ENCODE measurements at places on chromosomes 7 and 10.

DNA sequence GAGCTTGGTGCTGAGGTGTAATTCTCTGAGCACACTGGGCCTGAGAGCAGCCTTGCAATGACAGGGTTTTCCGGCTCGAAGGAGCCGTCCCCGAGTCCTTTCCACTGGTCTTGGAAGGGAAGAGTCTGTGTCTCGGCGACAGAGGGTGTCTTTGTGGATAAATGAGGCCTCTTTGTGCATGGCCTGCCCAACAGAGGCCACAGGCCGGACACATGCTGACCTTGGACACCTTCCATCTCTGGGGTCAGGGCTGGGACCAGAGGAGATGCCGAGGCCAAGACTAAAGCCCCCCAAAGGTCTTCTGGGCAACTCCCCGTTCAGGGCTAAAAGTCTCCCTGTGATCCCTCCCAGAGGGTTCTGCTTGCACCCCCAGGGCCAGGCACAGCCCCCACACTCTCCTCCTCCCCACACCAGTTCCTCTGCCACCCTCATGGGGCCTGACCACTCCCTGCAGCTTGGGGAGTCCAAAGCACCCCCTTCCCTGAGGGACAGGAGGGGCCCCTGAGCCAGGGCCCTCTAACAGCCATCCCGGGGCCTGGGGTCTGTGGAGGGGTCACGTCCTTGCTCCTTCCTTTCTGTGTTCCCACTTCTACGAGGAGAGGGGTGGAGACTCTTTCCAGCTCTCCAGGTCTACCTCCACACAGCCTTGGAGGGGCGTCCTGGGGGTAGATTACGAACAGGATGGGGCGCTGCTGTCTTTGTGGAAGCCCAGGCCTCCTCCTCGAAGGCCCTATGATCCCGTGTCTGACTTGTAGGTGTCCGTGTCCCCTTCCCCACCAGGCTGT lies 130.6 kb upstream of the FAM20C start:
- DNase-seq: no peak

GRCh38 chr10:99431190-99431760 lies 851 bp upstream of the GOT1 start:
- DNase-seq: peak; percentile 47

DNA sequence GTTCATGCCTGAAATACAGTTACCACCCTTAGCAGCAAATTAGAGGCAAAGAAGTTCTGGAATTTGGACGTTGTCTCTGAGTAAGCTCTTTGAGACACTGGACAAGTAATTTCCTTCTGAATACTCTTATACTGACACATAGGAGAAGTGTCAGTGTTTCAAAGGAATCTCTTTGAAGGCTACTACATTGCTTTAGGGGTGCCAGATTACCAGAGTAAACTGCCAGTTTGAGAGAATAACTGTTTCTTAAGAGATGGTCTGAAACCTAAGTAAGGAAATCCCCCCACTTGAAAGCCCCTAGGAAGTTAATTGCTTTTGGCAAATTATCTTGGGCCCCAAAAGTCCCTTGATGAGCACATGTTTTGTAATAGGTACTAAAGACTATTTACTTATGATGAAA lies 3.4 kb downstream of the FAS start:
- DNase-seq: no peak

- DNase-seq: no peak
Observed at GRCh38 chr7:71473366-71473967, 341.5 kb downstream of the GALNT17 start.

GRCh38 chr10:64090865-64091264 lies 569.7 kb downstream of the REEP3 start:
- DNase-seq: no peak

DNA sequence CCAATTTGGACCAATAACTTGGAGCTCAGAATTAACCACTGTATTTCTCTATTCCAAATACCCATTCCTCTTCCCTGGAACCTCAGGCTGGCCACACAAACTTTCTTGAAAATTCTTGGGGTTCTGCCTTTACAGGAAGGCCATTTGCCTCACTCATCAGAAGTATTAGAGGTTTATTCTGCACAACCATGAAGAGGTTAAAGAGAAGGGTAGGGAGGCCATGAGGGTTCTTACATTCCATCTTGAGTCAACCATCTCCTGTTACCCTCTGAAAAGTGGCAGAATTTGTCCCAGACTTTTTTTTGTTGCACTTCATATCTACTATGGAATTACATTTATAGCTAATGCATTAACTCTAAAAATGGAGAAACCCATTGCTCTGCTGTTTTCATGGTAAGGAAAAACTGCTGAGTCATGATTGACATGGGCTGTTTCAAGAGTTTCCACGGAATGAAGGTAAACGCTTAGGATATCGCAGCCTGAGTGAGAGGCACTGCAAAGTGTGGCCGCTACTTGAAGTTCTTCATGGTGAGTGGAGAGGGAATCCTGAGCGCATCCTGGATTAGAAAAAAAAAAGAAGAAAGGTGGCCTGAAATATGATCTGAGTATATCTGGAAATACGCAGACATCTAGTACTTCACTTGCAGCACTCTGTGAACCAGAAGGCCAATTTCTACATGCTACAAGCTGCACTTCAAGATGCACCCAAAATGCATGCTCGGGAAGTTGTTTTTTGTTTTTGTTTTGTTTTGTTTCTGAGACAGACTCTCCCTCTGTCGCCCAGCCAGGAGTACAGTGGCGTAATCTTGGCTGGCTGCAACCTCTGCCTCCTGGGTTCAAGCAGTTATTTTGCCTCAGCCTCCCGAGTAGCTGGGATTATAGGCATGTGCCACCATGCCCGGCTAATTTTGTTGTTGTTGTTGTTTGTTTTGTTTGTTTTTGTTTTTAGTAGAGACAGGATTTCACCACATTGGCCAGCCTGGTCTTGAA lies 83.7 kb downstream of the KIAA1217 start:
- no peak for DNase-seq

- no peak for DNase-seq
Observed at GRCh38 chr7:77935652-77936348, 137.2 kb downstream of the PHTF2 start.

- DNase-seq: peak; percentile 84
Observed at GRCh38 chr10:122648599-122649428, 50.8 kb downstream of the C10orf120 start.

- peak; percentile 35 for DNase-seq
Observed at GRCh38 chr10:73117976-73118743, 7.9 kb downstream of the NUDT13 start.

GRCh38 chr7:83832009-83832408 lies 183.1 kb upstream of the SEMA3E start:
- DNase-seq: no peak

- DNase-seq: no peak
Observed at GRCh38 chr7:112485766-112486165, 5.0 kb downstream of the LSMEM1 start.

GRCh38 chr7:35185908-35186731 lies 67.8 kb downstream of the TBX20 start:
- DNase-seq: peak; percentile 37

- peak; percentile 28 for DNase-seq
Observed at GRCh38 chr10:47025540-47026300, 114.5 kb downstream of the PTPN20 start.

DNA sequence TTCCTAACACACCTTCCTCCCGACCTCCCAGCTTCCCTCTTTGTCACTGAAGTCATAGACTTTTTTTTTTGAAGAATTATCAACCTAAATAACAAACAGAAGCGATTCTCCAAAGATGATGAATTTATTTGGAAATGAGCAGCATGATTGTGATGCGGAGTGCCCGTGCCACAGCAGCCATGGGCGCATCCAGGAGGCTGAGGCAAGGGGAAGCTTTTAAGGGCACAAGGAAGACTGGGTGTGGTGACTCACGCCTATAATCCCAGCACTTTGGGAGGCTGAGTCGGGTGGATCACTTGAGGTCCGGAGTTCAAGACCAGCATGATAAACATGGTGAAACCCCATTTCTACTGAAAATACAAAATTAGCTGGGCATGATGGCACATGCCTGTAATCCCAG lies 16.2 kb upstream of the GIMAP8 start:
- DNase-seq: no peak

GRCh38 chr10:36195364-36195763 lies 553.3 kb upstream of the FZD8 start:
- no peak for DNase-seq

DNA sequence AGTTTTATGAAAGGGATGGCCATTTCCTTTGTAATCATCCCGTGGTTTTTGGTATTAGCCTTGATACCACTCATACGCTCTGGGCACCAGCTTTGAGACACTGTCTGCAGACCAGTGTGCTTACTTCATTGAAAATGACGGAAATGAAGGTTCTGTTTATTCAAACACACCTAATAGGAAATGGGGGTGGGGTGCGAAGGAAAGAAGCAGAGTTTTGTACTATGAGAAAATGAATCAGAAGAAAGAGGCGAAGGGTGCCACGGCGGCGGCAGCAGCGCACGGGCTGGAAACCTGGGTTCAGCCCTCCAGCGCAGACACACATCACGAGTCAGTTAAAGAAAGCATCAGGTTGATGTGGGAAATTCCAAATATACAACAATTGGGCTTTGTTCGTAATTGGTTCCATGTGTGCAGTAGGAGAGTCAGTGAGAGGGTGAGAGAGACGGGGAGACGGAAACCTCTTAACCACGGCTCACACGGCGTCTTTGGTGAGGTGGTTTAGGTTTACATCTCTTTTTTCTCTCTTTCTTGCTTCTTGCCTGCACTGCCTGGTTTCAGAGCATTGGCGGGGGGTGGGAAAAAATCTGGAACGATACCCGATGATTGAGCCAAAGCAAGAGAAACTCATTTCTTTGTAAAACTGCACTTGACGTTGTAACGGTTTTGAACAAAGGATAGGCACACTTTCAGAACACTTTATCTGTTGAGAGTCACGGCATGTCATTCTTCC lies 321.2 kb downstream of the FRMD4A start:
- DNase-seq: no peak

DNA sequence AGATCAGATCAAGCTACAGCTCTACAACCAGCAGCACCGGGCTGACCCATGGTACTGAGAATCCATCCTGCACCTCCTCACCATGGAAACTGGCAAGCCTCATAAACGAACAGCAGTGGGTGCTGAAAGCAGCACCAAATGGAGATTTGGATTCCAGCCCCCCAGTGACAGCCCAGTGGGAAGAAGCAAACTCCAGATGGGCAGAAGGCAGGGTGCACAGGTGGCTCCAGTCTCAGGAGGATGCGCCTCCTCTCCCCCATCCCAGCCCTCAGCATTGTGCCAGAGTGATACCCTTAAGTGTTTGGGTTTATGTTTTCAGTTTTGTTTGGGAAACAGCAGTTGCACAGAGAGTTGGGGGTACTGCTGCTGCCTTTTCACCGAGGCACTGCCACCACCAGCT lies 20.6 kb upstream of the SMO start:
- DNase-seq: no peak

GRCh38 chr7:48497521-48497920 lies 326.3 kb downstream of the ABCA13 start:
- DNase-seq: no peak

DNA sequence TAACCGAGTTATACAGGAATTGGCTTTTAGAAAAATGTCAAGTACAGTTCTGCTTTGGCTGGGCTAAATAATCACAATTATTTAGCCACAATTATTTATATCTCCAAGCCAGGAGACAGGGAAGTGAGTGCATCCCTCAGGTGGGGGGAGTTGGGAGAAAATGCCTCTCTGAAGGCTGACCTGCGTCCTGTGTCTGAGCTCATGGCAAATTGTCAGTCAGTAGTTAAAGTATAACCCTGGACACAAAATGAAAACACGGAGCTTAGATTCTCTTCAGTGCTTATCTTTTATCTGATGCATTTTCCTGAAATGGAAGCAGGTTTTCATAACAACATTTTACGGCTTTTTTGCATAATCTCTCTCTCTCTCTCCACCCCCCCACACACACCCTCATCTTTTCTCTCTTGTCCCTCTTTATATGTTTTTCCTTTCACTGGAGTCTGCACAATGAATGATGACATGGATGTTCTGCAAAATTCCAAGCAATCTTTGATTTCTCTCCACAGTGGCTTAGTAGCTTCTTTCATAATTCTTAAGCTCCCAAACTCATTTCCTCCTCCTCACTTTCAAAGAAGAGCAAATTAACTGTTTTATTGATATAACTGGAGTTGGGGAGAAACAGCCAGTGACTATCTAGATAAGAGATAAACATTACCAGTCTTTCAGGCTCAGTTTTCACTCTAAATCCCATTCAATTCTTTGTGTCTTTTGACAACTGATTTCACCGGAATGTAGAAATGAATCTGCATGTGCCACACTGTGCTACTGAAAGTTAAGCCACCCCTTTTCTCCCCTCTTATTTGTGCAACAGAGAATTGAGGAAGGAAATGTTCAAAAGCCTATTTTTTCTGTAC lies 521.4 kb upstream of the GHITM start:
- no peak for DNase-seq

DNA sequence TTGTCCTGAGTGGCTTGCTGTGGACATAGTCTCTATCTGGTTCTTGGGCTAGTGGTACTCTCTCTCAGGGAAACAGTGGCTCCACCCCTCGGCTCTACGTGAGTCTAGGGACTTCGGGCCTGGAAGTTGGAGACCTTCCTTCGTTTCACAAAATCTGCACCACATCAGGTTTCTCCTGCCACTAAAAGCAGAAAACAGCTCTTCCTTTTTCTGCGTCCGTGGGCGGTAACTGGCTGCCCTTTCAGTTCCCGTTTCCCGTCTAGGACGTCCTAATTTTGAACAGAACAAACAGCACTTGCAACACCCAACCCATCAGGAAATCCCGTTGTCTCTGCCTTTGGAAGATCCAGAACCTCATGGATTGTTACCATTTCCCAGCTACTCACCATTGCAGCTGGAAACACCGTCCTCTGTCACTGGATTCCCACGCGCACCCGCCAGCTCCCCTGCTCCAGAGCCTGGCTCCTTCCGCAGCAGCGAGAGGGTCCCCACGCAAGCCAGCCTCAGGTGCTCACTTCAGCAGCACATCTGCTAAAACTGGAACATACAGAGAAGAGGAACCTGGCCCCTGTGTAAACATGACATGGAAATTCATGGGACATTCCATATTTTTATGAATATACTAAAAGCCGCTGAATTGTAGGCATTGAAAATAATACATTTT lies 311.4 kb upstream of the AKR1E2 start:
- DNase-seq: no peak
